ENCODE measurements at places on chromosomes 5 and 9.
A peak's percentile ranks its signal among the peaks of the same experiment; 100 is the strongest.

GRCh38 chr5:107919969-107920368, 249.2 kb upstream of the EFNA5 start:
- DNase-seq: no peak

GRCh38 chr9:137311986-137312851, 10.1 kb upstream of the NRARP start:
- no peak for DNase-seq

GRCh38 chr5:68817632-68818031, 276.2 kb upstream of the SLC30A5 start:
- DNase-seq: no peak

DNA sequence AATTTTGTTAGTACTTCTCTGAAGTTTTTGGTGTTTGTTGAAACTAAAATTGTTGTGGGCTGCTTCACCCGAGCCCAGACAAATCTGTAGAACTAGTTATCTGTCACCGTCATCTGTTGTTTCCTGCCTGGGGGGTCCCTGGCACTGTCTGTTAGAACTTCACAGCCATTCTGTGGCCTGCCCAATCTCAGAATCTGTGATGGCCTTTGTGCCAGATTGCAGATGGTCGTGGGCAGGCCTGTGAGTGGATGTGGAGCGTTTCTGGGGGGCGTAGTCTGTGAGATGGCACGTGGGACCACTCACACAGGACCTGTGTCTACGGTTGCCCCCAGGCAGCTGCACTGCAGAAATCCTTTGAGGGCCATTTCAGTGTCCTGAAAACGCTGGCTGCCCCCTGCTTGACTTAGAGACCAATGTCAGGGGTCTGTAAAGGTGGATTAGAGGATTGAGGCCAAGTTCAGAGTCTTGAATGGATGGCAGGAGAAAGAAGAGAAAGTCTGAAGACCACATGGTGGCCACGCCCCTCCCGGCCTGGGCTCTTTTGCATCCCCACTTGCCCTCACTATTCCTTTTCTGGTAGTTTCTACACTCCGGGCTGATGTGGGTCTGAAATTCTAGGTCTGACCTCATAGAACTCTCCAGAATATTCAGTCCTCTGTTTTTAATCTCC, 38.3 kb downstream of the TRIO start:
- no peak for DNase-seq

DNA sequence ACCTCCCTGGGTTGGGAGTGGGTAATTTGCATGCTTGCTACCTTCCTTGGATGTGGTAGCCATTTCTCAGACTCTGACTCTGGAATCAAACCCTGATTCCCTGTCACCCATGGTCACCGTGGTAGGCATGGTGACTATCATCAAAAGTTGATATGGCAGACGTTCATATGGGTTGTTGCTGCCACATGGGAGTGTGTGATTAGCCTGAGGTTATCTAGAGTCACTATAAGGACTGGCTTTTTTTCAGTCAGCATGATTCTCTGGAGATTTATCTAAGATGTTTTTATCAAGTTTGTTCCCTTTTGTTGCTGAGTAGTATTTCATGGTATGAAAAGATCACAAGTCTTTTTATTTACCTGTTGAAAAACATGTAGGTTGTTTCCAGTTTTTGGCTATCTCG, 7.0 kb downstream of the RCL1 start:
- no peak for DNase-seq

- no peak for DNase-seq
Observed at GRCh38 chr9:3088219-3088618, 244.3 kb upstream of the PUM3 start.

DNA sequence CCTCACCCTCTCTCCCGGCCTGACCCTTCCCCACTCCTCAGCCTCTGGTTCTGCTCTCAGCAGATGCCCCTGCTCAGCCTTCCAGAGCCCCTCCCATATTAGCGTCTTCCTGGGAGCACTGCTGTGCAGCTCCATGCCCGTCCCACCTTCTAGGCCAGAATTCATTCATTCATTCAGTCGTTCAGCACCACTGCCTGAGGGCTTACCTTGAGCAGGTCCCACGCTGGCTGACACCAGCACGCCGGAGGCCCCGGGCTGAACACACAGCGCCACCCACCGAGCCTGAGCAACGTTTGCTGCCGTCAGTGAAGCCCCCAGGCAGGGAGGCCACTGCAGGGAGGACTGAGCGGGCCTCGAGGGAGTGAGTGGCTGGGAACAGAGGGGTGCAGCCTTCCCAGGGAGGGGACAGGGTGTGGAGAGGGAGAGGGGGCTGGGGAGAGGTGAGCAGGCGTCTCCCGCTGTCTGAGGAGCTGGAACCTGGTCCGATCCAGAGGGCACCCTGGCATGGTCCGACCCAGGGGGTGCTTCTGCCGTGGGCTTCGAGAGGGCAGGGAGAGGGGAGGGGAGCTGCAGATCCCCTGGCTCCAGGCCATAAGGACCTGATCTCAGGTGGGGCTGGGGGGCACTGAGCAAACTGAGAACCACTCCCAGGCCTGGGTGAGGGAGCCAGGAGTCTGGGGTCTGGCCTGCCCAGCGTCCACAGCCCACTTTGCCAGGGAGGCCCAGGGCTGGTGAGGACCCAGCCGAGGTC, 98.8 kb upstream of the RAPGEF1 start:
- DNase-seq: no peak

DNA sequence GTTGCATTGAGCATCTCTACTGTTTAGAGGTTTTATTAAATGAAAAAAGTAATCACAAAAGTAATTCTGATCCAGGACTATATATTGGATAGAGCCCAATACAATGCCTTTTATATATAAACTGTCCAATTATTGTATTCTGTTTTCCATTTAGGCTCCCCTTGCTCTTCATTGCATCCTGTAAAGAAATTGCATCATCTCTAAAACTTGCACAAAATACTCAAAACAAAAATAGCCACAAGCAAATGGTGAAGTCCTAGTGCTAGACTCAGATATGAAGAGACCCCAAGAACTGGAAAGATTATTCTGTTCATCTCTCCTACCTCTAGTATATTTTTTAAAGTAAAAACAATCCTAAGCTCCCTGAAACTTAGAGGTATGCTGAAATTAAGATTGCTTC, 195.8 kb downstream of the NNT start:
- no peak for DNase-seq

- no peak for DNase-seq
Observed at GRCh38 chr5:76674330-76675066, 41.4 kb upstream of the F2R start.

DNA sequence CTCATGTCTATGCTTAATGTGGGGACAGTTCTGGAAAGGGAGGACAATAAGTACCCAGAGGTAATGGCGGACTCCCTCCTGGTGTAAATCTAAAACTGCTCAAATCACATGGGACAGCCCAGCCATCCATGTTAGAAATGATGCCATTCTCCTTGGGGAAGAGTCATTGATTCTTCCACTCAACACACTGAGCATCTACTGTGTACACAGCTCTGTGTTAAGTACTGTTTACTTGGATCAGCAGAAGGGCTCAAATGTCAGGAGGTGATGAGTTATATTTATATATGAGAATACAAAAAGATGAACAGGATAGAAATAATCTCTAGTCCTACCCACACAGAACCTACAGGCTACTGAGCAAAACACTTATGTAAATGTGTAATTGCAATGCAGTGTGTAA, 31.8 kb upstream of the NANS start:
- DNase-seq: no peak

GRCh38 chr5:3139499-3139931, 388.0 kb upstream of the IRX2 start:
- peak; percentile 75 for DNase-seq

GRCh38 chr5:53194086-53194485, 84.5 kb upstream of the MOCS2 start:
- no peak for DNase-seq

GRCh38 chr9:2787065-2787464, 56.8 kb downstream of the PUM3 start:
- no peak for DNase-seq

- no peak for DNase-seq
Observed at GRCh38 chr5:76602094-76602726, 21.0 kb downstream of the F2RL2 start.

- no peak for DNase-seq
Observed at GRCh38 chr5:79521156-79521555, 7.2 kb upstream of the HOMER1 start.

DNA sequence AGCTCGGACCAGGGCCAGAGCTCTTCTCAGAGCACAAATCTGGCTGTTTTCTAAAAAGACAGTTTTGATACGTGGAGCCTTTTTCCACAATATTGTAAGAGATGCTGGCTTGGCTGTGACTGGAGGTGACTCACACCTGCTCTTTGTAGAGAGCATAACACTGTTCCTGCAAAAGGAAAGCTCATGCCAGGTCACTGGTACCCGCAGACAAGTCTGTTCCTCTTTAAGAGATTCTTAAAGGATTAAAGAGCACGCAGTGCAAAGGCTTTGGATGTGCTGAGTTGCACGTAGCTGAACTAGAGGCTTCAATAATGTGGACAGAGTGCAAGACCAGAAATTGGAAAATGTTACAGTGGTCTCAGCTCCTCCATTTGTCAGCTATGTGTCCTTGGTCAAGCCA, 19.0 kb downstream of the ACTL7B start:
- DNase-seq: peak; percentile 34

DNA sequence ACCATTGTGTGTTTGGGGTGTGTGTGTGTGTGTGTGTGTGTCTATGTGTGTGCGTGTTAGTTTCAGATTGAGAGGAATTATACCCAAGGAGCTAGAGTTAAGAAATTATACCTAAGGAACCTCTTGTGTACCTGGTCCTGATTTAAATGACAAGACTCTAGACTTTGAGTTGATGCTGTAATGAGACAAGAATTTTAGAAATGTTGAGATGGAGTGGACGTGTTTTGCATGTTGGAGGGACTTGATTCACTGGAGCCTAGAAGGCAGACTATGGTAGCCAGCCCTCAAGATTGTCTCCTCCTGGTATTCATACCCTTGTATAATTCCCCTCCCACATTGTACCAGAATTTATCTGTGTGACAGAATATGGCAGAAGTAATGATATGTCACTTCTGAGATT, 52.4 kb upstream of the HSPB3 start:
- no peak for DNase-seq

DNA sequence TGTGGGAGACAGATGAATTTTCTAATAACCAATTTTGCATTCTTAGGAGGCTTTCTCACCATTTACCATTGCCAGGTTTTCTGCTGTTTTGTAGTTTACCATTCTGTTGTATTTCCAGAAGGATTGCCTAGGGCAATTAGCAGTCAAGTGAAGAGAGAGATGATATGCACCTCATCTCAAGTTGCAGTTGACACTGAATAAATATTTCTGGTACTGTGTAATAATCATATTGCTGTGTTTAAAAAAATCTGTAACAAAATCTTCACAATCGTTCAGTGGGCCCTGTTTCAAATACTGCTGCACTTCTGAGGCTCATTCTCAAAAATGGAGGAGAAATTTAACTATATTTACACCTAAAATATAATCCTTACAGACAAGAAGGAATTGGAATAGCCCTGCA, 706.1 kb upstream of the PTPRD start:
- DNase-seq: no peak

GRCh38 chr9:121725008-121725775, 73.8 kb downstream of the DAB2IP start:
- DNase-seq: no peak

- DNase-seq: no peak
Observed at GRCh38 chr5:134603059-134603458, 29.6 kb downstream of the SAR1B start.

GRCh38 chr5:38596981-38597380, 40.5 kb upstream of the LIFR start:
- DNase-seq: no peak

DNA sequence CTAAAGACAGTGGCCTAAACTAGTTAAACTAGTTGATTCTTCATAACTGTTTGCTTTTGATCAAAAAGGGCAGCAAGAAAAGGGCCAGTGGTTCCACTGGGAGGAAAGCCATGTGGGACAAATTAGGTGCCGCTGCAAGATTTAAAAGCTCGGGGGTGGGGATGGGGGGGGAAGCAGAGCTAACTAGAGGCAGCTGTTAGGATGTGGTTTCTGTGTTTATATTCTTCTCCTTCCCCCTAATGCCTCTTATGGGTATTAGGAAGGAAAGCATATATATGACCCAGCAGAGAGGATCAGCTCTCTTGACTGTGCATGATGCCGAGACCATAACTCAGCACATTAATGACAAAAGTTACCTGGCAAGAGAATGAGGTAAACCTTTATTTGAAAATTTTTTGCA, 65.7 kb downstream of the EFNA5 start:
- no peak for DNase-seq

GRCh38 chr9:89532478-89532877, 34.6 kb upstream of the SEMA4D start:
- no peak for DNase-seq

GRCh38 chr5:2732004-2732403, 19.5 kb downstream of the IRX2 start:
- DNase-seq: no peak

- no peak for DNase-seq
Observed at GRCh38 chr5:138694146-138694545, 59.1 kb upstream of the CTNNA1 start.

GRCh38 chr5:137254119-137255090, 244.7 kb downstream of the SPOCK1 start:
- no peak for DNase-seq

- peak; percentile 35 for DNase-seq
Observed at GRCh38 chr9:25716220-25716872, 38.1 kb upstream of the TUSC1 start.

- no peak for DNase-seq
Observed at GRCh38 chr5:124871303-124871702, 124.9 kb upstream of the ZNF608 start.

DNA sequence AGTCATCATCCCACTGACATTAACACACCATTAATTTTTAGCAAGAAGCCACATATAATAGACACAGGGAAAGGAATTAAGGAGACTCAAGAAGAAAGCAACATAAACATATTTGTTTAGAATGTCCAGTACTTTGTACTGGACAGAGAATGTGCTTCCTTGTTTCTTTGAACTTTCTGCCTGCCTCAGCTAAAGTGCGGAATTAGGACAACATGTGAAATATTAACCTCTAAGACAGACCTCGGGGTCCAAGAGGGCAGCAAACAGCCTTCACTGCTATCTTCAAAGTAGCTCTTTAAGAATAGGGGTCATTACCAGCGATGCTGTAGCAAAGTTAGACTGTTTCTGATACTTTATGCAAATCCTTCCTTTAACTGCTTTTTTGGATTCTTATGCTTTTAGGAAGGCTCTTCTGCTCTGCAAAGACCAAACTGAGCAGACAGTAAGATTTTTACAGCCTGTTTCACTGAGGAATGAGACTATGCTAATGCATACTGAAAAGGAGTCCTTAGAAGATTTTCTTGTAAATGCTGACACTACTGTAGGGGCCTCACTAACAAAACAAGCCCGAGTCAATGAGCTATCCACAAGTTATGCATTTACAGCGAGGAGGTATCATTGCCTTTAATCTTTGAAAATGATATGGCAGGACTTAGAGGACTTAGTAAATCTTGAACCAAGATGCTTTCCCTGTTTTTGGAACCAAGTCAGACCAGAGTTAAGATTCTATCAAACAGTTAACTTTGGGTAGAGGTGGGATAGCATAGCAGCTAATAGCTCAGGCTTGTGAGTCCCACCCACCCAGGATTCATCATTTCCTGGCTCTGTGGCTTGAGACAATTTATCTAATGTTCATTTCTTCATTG, 23.8 kb downstream of the DAB2 start:
- no peak for DNase-seq

All from urothelium cell line (cell line).